ENCODE measurements at places on chromosomes 2 and 18.

- DNase-seq: no peak
Measured at GRCh38 chr2:225398372-225398771, 1.1 kb upstream of the NYAP2 start.

- no peak for DNase-seq
Measured at GRCh38 chr18:77111449-77111848, 21.1 kb downstream of the MBP start.

GRCh38 chr2:105118960-105119359 is 81.1 kb downstream of the MRPS9 start:
- no peak for DNase-seq

- DNase-seq: no peak
Measured at GRCh38 chr2:84901593-84902120, 3.8 kb upstream of the TMSB10 start.

GRCh38 chr18:68543344-68543743 is 171.6 kb downstream of the TMX3 start:
- DNase-seq: no peak

GRCh38 chr2:154466226-154466625 is 232.3 kb upstream of the KCNJ3 start:
- DNase-seq: no peak

GRCh38 chr2:164545484-164545883 is 75.8 kb downstream of the GRB14 start:
- no peak for DNase-seq

- no peak for DNase-seq
Measured at GRCh38 chr18:78908462-78909260, 71.0 kb upstream of the SALL3 start.

- DNase-seq: no peak
Measured at GRCh38 chr2:52510432-52510831, 1257.2 kb upstream of the CHAC2 start.

GRCh38 chr2:140177086-140177485 is 1396.9 kb upstream of the NXPH2 start:
- DNase-seq: no peak

DNA sequence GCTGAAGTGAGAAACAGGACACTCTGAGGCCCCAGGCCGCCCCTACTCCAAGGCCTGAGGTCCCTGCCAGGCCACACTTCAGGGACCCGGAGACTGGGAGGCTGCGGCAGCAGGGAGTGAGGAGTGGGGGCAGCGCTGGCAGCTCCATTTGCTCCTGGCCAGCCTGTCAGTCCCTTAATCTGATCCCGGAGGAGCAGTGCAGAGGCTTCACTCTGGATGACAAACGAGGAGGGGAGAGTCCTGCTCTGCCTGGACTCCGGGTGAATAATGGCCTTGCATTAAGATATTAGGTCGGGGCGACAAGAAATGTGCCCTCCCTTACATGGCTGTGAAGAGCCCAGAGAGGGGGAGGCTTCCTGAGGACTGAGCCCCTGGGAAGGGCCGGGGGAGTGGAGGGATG is 14.3 kb upstream of the PRSS56 start:
- DNase-seq: no peak

- DNase-seq: no peak
Measured at GRCh38 chr18:78363556-78364387, 615.8 kb upstream of the SALL3 start.

DNA sequence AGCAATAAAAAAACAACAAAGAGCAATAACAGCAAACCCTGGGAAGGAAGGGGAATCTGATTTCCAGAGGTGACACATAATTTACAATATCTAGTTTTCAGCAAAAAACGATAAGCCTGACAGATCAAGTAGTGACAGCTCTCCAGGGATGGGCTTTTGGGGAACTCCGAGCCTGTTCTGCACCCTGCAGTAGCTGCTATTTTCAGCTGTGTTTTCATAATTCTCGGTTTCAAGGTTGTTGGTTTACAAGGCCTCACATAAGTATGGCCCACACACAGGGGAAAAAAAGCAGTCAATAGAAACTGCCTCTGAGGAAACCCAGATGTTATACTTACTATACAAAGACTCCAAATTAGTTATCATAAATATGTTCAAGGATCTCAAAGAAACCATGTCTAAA is 67.7 kb upstream of the CTLA4 start:
- DNase-seq: no peak

DNA sequence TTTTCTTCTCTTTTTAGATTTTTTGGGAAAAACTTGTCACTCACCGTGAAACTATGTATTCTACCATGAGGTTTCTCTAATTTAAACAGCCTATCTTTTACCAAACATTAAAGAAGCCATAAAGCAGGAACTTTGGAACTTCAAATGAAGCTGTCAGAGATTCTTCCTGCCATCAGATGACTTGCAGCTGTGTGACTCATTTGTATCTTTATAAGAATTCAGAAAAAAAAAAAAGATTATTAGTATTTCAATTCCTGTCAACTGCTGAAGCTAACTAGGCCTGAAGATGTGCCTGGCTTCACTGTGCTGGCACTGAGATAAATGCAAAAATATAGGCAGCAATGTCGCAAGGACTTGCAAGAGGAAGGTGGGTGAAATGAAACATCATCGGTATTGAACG is 1399.1 kb upstream of the PIK3C3 start:
- no peak for DNase-seq

DNA sequence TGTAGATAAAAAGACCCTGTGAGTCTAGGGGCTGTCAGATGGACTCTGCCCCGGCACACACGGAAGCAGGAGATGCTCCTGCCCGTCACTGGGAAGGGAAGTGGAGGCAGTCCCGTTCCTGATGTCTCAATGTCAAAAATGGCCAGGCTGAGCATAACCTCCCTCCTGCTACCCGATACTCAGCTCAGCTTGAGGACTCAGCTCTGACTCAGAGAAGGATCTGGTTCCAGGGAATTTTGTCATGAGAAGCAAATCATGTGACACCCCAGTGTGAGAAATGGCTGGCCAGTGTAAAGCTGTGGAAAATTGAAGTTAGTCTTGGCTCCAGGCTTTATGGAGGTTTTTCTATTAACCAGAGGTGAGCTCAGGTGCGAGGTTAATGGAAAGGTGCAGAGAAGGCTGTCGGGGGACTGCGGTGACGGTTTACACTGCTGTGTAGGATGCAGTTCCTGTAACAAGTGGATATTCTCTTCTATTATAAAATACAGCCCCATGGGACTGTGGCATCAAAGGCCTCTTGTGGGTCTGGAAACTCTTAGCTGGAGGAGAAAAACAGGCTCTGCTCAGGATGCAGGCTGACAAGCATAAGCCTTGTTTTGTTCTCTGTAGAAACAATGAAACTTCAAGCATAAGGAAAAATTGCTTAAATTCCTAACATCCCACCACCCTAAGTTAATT is 24.7 kb upstream of the AGAP1 start:
- no peak for DNase-seq

- DNase-seq: no peak
Measured at GRCh38 chr2:275466-275865, 10.7 kb downstream of the ACP1 start.

- DNase-seq: no peak
Measured at GRCh38 chr2:236499691-236500578, 69.7 kb upstream of the ACKR3 start.

- no peak for DNase-seq
Measured at GRCh38 chr2:38017836-38018235, 58.1 kb downstream of the CYP1B1 start.

- DNase-seq: no peak
Measured at GRCh38 chr2:108946442-108946841, 42.6 kb downstream of the EDAR start.

GRCh38 chr2:222730366-222730999 is 59.0 kb downstream of the MOGAT1 start:
- DNase-seq: no peak

DNA sequence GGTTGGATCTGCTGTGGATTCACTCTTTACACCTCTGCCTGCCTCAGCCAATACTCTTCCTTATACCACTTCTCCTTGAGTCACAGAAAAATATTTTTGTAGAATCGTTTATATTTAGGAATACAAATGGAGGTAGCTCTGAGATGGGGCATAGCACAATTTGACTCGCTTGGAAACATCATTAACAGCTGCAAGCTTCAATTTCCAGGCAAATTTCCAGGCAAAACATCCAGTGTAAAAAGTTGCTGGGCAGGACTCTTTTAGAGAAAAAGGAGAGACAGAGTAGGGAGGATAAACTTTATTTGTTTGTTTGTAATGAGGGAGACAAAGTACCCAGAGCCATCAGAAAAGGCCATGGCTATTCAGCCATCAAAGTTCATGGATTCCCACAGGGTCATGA is 74.4 kb upstream of the SOX11 start:
- DNase-seq: no peak

DNA sequence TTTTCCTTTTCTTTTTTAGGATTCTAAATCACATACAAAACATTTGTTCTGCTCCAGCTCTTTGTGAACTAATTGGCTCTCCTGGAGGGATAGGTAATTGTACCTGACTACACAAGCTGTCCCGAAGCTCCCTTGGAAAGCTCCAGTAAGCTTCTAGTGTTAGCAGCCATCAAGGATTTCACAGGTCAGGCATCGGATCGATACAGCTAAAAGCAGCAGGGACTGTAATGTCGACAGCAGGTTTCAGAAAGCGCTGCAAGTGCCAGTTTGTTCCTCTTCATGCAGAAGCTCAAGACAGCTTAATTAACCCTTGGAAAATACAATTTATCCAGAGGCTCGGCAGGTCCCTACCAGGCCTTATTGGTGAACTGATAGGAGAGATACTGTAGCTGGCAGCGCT is 87.2 kb upstream of the VRK2 start:
- DNase-seq: no peak

DNA sequence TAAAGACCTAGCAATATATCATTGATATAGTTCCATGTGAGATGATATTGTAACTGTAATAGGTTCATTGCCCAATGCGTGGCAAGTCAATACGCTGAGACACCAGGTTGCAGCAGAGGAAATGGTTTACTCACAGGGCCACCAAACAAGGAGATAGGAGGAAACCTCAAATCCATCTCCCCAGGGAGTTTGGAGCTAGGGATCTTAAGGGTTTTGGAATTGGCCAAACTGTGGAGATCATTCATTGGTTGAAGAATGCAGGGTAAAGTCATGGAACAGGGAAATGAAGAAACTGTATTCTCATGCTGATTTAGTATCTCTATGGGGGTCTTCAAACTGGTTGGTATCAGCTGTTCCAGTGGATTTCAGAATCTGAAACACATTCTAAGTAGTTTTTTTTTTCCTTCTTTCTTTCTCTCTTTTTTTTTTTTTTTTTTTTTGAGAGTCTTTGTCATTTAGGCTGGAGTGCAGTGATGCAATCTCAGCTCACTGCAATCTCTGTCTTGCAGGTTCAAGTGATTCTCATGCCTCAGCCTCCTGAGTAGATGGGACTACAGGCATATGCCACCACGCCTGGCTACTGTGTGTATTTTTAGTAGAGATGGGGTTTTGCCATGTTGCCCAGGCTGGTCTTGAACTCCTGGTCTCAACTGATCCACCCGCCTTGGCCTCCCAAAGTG is 30.7 kb upstream of the PPM1B start:
- no peak for DNase-seq

DNA sequence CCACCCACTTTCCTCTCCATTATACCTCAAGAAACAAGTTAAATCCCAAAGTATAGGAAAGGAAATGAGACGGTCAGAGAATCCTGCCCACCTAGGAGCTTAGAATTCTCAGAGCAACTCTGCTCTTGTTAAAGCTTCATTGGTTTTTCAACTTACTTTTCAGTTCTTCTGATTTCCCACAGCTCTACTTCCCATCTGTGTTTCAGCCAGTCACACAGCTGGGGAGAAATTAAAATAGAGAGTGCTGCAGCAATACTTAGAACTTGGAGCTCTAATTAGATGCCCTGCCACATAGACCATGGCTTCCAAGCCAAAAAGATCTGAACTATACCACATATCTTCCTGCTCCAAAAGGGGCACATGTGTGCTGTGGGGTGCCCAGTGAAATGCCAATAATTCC is 166.7 kb downstream of the RIT2 start:
- DNase-seq: no peak

- DNase-seq: no peak
Measured at GRCh38 chr2:176082824-176083751, 674 bp downstream of the EVX2 start.

DNA sequence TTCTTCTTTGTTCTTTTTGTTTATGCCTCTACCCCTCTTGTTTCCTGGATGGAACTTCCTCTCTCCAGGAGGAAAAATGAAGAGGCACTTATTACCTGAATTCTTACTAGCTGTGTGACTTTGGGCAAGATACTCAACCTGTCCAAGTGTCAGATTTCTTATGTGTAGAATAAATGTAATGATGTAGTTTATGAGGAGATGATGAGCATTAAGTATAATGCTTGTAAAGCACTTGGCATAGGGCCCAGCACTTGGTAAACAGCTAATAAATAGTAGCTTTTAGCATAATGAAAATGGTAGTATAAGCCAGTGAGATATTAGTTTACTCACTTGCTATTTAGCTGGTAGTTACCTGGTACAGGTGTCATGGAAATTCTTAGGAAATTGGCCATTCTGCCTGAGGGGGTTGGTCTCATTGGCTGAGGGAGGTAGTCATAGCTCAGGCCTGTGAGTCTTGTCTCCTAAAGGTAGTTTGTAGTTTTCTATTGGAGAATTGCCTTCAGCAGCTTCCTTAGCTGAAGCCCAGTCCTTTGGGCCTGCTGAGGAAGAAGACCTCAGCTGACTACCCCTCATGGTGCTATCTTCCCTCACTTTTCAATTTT is 133.4 kb upstream of the NABP1 start:
- DNase-seq: no peak

GRCh38 chr2:160015746-160016145 is 46.7 kb downstream of the PLA2R1 start:
- no peak for DNase-seq

- DNase-seq: no peak
Measured at GRCh38 chr2:75522543-75523312, 38.0 kb downstream of the EVA1A start.

DNA sequence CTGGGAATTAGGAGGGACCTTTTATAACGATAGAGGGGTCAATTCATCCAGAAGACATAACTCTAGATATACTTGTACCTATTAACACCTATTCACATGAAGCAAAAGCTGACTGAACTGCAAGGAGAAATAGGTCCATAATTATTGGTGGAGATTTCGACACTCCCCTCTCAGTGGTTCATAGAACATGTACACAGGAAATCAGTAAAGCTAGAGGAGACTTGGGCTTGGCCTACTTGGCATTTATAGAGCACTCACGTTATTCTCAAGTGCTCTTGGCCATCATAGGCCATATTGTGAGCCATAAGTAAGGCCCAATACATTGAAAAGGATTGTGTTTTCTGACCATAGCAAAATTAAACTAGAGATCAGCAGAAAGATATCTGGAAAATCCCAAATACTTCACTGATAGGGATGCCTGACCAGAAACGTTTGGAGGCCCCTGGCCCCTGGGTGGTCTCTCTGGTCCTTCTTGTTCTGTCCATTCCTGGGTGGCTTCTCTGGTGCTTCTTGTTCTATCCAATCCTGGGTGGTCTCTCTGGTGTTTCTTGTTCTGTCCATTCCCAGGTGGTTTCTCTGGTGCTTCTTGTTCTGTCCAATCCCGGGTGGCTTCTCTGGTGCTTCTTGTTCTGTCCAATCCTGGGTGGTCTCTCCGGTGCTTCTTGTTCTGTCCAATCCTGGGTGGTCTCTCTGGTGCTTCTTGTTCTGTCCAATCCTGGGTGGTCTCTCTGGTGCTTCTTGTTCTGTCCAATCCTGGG is 49.0 kb downstream of the SNED1 start:
- DNase-seq: no peak

GRCh38 chr18:3383381-3383915 is 66.5 kb upstream of the TGIF1 start:
- DNase-seq: no peak

GRCh38 chr2:208142240-208142924 is 3.6 kb downstream of the CRYGB start:
- DNase-seq: no peak
